ENCODE measurements at places on chromosomes 12 and 14.

GRCh38 chr14:105911006-105911847 is 384.8 kb downstream of the TMEM121 start:
- DNase-seq: no peak

- DNase-seq: no peak
Measured at GRCh38 chr12:27229367-27229766, 14.7 kb upstream of the STK38L start.

DNA sequence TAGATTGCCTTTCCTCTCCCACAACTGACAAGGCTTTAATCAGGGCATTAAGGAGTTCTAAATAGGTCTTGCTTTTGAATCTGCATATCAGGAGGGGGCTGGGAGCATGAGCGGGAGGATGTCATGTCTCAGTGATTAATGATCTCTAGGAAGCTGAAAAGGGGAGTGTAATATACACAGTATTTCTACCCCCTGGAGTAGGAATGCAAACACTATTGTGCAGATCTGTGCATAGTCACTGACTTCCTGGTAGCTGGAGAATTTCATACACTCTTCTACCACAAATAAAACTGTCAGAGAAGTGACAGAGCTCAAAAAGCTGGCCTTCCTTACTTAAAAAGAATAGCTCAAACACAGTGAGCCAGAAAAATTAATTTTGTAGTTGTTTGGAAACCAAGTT is 65.8 kb downstream of the RIC8B start:
- DNase-seq: peak; percentile 50

- no peak for DNase-seq
Measured at GRCh38 chr12:52442600-52443061, 8.5 kb upstream of the KRT75 start.

GRCh38 chr14:99316281-99317163 is 44.5 kb upstream of the BCL11B start:
- DNase-seq: no peak

GRCh38 chr12:54428050-54429013 is 9.3 kb upstream of the ITGA5 start:
- no peak for DNase-seq

DNA sequence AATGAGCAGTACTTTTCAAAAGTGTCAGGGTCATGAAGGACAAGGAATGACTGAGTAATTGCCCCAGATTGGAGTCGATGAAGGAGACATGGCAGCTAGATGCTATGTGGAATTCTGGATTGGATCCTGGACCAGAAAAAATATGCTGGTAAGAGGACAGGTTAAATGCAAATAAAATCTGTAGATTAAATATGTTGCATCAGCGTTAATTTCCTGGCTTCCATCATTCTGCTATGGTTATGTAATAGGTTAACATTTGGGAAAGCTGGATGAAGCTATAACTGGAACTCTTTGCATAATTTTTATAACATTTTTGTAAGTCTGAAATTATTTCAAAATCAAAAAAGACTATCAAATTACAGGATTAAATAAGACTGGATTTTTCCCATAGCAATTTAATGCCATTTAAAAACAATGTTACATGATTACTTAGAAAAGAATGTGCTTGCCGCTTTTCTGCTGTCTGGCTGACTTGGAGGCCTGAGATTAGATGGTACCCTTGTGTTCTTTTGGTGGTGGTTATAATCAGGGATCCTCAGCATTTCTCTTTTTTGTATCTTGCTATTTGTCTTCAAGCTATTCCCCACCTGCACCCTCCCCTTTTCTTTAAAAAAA is 65.1 kb downstream of the FBXW8 start:
- no peak for DNase-seq

GRCh38 chr14:100032738-100033137 is 32.5 kb upstream of the EVL start:
- DNase-seq: no peak

- DNase-seq: no peak
Measured at GRCh38 chr12:80766897-80767296, 50.2 kb downstream of the MYF5 start.

- DNase-seq: no peak
Measured at GRCh38 chr14:91324606-91325575, 80.4 kb upstream of the GPR68 start.

DNA sequence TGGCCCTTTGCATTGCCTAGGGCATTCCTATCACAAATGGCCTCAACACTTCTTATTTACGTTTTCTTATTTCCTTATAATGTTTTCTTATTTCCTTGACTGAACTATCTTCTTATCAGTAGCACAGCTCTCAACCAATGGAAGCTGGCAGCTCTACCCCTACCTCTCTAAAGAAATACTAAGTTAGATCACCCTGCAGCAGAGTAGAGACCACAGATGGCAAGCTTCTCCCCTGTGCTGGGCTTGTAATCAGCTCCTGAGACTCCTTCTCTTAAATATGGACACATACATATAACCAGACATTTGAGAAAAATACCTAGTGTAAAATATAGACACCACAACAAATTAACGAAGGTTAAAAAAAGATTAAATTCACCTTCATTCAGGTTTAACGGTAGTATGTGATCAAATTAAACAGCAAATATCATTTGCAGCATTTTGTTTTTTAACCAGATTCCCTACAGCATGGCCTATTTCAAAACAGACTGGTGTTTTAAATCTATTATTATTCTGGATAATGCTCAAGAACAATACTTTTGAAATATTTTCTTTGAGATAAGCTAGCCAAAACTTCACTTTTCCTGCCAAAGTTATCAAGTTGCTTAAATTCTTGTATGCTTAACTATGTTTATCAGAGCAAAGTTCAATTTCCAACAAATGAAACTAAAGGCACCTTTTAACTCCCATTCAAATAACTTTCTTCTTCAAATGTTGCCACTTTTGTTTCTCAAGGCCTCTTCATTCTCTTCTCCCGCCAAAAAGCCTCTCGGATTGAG is 54.3 kb downstream of the SLC41A2 start:
- no peak for DNase-seq

- no peak for DNase-seq
Measured at GRCh38 chr12:132399092-132400010, 70.0 kb upstream of the GALNT9 start.

- peak; percentile 17 for DNase-seq
Measured at GRCh38 chr14:105045710-105046326, 19.4 kb downstream of the GPR132 start.

DNA sequence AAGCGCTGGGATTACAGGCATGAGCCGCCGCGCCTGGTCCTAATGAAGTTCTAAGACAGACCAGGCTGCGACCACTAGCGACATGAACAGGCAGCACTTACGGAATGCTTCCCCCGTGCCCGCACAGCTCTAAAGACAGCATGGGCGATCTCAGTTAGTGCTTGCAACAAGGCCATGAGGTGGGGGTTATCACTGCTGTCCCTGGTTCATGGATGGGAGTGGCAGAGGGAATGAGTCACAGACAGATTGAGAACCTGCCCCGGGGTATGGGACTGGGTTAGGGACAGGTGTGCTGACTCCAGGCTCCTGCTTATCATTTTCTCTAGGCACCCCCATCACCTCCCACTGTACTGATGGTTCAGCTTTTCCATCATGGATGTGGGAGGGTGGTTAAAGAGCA is 160.9 kb downstream of the VRK1 start:
- DNase-seq: no peak

- DNase-seq: no peak
Measured at GRCh38 chr14:95348395-95349080, 28.8 kb upstream of the CLMN start.

DNA sequence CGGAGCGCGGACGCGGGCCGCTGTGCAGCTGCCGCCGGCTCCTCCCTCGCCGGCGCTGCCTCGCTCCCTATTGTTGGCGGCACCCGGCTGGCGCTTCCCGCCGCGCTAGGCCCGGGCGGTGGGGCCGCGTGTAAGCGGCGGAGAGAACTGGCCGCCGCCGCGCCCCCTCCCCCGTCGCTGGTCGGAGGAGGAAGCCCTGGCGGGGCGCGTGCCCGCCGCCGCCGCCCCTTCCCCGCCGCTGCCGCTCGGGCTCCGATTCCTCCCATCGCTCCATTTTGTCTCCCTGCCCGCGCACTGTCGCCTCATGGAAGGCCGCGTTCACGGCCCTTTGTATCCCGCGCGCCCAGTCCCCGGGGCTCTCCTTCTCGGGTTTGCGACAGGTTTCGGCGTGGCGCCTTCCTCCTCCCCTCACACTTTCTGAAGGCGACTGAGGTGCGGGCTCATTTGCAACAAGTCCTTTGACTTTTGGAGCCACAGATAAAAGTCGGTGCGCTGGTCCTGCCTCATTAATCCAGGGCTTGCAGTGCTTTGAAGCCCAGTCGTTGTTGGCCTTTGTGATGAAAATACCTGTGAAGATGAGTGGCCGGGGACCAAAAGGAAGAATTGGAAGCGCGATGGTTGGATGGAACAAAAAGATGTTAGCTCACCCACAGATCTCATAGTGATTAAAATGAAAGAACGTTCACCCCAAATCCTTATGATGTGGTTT is 707 bp downstream of the CPSF6 start:
- DNase-seq: peak; percentile 36

Measured in NCI-H2029 treated with DMSO at 0.1 percent for 48 hours (cell line).